AG09319 (cell line): ENCODE measurements at places on chromosomes 4 and X.

GRCh38 chrX:148448686-148449085 lies 51.7 kb upstream of the AFF2 start:
- DNase-seq: no peak

DNA sequence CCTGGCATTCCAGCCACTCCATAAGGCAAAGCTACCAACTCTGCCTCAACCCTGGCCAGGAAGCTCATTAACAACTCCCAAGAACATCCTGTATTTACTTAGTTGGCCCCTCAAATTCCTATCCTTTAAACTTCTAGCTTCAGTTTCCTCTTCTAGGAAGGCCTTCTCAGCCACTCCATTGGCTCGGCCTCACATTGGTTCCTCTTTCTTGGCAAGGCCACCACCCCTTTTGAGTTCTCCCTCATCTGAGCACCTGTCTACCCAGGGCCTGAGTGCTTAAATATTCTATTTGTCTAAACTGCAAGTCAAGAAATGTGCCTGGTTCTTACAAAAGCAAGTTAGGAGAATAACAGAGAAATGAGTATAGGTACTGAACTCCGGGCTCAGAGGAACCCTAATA lies 10.0 kb downstream of the SMC1A start:
- DNase-seq: no peak

GRCh38 chr4:48017108-48017571 lies 568 bp downstream of the NIPAL1 start:
- no peak for DNase-seq

GRCh38 chr4:2694691-2695090 lies 61.4 kb downstream of the TNIP2 start:
- no peak for DNase-seq

GRCh38 chrX:44143061-44143602 lies 169.9 kb upstream of the NDP start:
- DNase-seq: no peak
